Esophagus mucosa (tissue), 1 donor: ENCODE measurements at places on chromosomes 4 and X. TPM values are rescaled to one million over a fixed set of nuclear protein-coding genes. Genes with fewer than 3 reads are reported as not detected.

GRCh38 chr4:186918466-186918865 lies 194.8 kb upstream of the FAT1 start:
- ATAC-seq: no peak

GRCh38 chr4:13990596-13991589 lies 363.4 kb upstream of the BOD1L1 start:
- ATAC-seq: no peak

DNA sequence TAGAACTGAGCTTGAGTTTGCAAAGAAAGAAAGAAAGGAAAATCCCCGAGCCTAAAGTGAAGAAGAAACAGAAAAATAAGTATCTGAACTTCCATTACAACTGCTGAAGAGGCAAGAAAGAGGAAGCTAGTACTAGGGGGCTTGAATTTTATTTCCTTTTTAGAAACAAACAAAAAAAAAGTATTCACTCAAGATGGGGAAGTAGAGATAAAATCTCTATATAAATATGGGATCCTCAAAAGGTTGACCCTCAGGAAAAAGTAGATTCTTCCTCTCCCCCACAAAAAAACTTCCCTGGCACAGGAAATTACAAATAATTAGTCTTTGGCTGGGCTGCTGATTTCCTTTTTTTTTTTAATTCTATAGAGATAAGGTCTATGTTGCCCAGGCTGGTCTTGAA lies 16.0 kb downstream of the LRBA start:
- ATAC-seq: no peak

DNA sequence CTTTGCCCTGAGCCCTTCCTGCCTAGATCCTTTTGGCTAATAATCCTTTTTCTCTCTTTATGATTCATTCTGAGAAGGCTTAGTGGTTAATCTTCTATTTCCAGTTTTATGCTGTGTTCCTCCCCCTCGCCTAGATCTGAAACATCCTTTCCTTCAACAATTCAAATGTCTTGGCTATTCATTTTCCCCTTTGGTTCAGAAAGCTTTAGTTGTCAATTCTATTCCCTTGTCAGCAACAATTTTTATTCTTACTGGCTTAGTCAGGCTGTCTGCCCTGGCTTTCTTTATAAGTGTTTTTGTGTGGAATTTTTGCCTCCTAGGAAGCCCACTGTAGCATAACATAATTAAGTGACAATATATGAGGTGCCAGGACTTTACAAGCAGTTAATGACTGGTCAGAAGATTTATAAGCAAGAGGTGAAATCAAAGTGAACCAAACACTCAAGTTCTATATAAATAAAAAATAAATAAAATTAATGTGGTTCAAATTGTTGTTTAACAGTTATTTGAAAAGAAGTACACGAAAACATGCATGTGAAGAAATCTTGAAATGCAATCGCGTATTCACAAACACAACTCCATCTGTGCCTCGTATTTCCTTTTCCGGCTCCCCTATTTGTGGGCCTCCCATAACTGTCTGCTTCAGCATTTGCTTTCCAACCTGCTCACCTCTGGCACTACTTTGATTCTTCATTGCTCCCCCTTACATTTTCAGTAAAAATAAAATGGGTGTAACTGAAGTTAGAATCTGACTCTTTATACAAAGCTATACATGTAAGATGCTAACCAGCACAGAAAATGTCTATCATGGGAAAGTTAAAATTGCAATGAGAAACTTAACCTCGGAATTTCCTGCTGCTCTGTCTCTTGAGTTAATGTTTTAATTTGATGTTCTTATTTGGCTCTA lies 235.4 kb downstream of the SPRY1 start:
- ATAC-seq: no peak

- no peak for ATAC-seq
These were observed 306.1 kb downstream of the FBXW7 start for GRCh38 chr4:152229782-152230289.

DNA sequence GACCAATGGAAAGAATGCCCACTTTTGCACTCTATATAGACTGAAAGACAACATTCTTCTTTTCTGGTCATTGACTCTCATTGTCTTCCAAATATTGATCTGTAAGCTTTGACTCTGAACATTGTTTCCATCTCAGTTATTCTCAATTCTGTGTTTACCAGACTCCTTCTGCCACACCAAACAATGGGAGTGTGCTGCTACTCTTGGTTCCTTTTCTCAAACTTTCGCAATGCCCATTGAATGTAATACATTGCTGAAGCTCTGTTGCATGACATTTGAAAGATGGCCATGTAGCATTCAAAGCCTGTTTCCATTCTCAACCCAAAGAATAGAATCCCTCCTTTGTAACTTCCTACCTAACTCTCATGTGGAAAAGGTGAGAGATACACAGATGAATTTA lies 136.2 kb downstream of the BTC start:
- no peak for ATAC-seq

DNA sequence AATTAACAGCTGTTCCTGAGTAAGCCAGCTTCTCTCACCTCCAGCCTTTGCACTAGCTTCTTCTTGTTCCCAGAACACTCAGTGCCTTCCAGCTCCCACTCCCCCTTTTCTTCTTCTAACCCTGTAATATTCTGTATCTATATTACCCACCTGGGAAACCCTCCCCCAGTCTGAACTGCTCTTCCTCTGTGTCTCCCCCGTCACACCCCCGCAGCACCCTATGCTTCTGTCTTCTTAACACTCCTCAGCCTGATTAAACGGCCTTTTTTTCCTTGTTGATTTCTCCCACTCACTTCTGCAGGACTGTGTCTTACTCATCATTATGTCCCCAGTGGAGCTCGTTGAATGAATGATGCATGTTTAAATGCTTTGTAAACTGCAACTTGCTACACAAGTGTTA lies 9.0 kb upstream of the LONRF3 start:
- ATAC-seq: no peak

DNA sequence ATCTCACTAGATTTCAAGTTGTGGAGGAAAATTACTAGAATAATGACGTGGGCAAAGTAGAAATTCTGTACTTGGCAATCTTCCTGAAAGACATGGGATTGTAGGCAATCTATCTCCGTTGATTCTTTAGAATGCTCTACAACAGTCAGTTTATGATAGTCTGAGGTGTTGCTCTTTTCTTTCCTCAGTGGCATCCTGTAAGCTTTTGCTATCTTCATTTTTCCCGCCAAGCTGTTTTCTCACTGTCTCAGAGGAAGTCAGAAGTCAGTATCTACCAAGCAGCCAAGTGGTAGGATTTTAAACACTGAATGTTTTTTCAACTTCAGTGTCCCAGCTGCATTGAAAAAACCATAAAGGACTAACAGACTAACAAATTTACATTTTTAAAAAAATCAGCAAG lies 23.7 kb downstream of the PCDH7 start:
- no peak for ATAC-seq

DNA sequence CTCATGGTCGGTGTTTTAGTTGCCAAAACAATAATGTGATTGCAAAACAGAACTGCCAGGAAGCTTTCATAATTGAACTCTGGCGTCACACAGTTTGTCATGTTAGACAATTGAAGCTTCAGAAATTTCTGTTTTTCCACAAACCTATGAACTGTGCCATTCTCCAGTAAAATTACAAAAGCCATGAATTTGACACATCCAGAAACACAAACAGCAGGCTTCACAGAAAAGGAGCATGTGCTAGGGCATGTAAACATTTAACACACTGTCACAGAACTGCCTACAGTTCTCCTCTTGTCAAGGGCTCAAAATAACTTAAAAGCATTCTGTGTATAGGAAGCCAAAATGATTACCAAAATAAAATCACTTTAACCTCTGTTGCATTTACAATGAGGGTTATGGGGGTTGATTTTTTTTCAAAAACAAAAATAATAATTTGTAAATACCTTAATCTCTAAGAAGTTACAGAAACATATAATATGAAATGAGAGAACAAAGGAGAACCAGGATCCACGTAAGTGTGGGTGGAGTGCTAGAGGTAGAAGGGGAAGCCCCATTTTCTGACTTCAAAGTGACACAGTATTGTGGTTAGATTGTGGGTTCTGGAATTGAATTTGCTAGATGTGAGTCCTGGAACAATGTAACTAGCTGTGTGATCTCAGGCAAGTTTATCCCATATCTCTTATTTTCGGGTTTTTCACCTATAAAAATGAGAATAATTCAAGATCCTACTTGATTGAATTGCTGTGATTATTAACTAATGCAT lies 295.0 kb downstream of the CENPC start:
- no peak for ATAC-seq

GRCh38 chrX:133649651-133650050 lies 234.4 kb upstream of the GPC4 start:
- no peak for ATAC-seq

DNA sequence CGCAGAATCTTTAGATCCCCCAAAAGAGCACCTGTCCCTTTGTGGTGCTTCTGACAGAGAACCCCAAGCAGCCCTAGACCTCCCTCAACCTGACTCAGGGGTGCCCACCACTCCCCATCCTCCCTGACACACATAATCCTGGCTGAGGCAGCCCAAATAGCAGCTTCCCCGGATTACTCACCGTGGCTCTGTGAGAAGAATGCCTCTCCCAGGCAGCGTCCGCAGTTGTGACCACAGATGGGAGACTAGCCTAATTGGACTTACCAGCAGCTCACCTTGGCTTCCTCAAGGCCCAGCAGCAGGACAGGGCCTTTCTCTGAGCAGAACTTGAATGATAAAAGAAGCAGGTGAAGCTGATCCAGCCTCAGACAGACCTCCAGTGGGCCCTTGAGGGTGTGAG lies 10.3 kb upstream of the ODAPH start:
- no peak for ATAC-seq

- peak; percentile 53 for ATAC-seq
These were observed 41.5 kb upstream of the PTCHD1 start for GRCh38 chrX:23292988-23293651.

DNA sequence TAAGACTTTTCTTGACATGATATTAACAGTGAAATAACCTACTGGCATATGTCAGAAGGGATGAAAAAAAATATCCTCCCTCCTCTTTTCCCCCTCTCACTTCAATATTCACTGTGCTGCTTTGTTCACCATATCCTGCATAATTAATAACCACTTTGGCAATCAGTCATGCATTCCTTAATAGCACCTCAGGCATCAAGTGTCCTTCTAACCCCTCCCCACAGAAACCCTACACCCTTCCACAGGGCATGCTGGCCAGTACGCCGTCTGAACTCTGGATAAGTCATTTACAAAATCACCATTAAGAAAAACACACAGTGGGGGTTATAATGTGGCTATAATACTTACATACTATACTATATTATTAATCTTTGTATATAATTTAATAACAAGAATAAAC lies 165.9 kb downstream of the PDGFC start:
- no peak for ATAC-seq

DNA sequence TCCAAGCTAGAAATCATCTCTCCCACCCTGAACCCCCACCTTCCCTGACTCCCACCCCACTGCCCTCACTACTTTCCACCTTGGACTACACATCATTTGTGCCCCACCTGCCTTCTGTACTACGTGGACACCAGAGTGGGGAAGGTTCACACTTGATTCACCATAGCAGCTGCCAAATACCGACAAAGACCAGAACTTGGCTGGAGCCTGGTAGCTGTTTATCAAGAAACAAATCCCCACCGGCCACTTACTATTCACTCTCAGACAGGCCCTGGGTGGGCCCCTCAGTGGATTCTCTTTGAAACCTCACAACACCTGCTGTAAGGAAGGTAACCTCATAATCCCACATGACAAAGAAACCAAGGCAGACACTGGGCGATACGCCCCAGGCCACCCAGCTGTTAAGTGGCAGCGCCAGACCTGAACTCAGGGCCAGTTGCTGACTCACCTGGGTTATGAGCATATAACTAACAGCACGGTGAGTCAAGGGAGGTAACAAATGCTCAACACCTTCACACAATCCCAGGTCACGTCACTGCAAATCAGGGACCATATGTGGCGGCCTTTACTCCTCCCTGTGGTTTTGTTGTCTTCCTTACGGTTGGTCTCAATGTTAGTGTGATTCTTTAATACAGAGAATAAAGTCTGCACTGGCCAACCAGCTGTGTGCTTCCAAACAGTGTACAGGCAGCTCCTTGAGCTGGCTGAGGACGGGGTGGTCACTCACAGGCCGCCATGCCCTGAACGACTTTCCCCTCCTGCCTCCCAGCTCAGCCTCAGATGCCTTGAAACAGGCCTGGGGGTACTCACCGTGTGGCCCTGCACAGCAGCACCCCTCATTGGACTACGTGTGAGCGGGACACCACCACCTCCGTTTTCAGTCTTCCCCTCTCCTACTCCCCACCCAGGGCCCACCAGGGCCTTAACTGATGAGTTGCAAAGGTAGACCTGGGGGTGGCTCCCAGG lies 7.5 kb downstream of the WDR1 start:
- peak; percentile 78 for ATAC-seq

- ATAC-seq: no peak
These were observed 36.4 kb downstream of the PCDH7 start for GRCh38 chr4:30756553-30756952.

DNA sequence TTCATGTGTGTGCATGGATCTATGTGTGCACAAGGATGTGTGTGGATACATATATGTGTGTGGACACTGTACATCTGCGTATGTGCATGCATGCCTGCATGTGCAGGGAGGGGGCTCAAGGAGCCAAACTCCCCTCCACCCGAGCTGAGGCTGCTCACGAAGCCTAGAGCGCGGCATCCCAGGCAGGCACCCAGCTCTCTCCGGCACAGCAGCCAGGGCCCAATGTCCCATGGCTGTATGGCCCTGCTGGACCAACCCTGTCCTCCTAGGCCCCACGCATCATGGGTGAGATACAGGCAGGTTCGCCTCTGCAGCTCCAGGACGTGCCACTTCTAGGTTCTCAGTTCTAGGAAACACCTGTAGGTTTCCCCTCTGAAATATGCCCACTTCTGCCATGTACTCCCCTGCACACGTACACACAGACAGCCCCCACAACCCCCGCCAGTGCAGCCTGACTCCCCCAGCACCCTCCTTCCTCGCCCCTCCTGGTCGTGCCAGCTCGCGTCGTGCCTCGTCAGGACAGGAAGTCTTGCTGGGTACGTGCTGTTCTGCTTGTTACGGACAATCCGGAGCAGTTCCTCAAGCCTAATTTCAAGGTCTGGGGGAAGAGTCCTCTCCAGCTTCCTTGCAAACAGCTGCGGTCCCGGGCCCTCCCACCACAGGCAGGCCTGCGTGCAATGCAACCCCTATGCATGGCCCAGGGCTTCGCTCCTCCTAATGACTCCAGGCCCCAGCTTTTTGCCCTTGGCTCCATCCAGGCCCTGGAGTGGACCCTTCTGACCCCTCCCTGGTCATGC lies 3.2 kb upstream of the ADRA2C start:
- ATAC-seq: no peak

The GAGE12J gene
- not detected for total RNA-seq

The SPANXA1 gene
- not detected for total RNA-seq

The HTRA3 gene
- 1.0 TPM for total RNA-seq

The CFAP47 gene
- total RNA-seq: not detected

The PWWP3B gene
- 0.04 TPM for total RNA-seq

The PDGFRA gene
- total RNA-seq: 11.6 TPM

The CFAP299 gene
- not detected for total RNA-seq

The BEX1 gene
- not detected for total RNA-seq
